Activated CD8-positive, alpha-beta memory T cell treated with anti-CD3 and anti-CD28 coated beads, Interleukin-2, amount 50 U/mL, for 48 hours (primary cell): ENCODE measurements at places on chromosomes 2 and 18.

GRCh38 chr2:236745420-236746210 lies 176.0 kb downstream of the ACKR3 start:
- no peak for DNase-seq

DNA sequence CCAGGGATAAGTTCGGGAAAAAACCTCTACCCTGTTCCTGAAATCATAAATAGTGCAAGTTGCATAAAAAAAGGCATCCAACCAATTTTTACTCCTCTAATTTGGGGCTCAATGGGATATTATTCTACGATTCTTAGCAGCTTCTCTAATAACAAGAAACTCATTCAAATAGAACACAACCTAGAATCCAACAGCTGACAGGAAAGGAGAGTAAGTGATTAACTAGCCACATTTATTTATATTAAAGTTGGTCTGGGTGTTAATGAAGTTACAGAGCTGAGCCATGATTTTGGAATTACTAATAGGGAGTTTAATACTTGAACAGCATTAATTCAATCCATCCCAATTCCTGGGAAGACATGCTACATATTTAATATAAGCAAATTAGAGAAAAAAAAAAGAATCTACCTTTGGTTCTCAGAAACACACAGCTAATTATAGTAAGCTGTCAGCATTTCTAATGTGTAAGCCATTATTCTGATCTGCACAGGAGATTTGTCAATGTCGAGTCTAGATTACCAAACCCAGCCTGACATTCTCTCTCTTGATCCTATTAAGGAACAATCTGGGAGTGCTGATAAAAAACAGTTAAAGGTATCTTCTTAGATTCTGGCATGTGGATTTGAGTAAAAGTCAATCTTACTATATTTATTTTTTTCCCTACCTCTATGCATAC lies 267.7 kb downstream of the NBAS start:
- no peak for DNase-seq

DNA sequence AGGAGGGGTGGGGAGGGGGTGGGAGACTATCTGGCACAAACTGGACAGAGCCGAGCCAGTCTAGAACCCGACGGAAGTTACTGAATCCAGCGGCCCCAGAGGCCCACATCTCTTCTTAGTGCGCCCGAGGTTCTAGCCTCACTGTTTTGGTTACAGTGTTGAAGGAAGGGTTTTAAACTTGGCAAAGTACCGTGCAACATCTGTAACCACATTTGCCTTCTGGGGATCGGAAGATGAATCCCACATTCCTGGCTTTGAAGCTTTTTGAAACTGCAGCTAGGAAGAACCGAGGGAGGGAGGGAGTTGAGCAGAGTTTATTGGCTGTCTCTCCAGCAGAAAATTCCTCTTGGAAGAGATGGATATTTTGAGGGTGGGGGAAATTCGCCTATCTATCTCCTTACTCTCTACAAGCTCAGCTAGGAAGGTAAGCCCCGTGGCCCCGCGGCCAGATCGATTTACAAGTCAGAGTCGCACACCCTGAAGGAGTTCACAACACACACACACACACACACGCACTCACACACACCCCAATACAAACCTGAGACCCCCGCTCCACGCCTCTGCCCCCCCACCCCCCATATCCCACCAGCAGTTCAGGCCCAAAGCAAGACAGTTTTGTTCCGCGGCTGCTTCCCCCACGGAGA lies 1.0 kb downstream of the ACVR1 start:
- DNase-seq, result no peak

GRCh38 chr2:172467382-172467781 lies 40.0 kb downstream of the ITGA6 start:
- DNase-seq, result no peak

- DNase-seq, result no peak
These were observed 187.0 kb downstream of the HAUS1 start for GRCh38 chr18:46291149-46291548.

DNA sequence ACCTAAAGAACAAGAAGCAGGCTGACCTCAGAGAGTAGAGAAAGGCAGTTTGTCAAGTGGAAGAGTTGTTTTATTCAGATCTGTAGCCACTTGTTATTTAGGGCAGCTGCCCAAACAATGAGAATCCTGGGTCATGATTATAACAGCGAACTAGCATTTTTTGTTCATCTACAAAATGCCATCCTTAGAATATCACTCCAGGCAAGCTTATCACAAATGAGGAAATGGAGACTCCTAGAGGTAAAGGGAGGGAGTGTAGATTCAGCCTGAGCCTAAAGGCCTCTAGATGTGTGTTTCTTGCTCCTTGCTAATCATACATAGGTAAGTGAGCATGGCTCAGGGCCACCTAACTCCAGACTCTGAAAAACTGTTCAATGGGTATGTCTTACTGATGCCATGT lies 126.1 kb downstream of the HNMT start:
- DNase-seq, result no peak

DNA sequence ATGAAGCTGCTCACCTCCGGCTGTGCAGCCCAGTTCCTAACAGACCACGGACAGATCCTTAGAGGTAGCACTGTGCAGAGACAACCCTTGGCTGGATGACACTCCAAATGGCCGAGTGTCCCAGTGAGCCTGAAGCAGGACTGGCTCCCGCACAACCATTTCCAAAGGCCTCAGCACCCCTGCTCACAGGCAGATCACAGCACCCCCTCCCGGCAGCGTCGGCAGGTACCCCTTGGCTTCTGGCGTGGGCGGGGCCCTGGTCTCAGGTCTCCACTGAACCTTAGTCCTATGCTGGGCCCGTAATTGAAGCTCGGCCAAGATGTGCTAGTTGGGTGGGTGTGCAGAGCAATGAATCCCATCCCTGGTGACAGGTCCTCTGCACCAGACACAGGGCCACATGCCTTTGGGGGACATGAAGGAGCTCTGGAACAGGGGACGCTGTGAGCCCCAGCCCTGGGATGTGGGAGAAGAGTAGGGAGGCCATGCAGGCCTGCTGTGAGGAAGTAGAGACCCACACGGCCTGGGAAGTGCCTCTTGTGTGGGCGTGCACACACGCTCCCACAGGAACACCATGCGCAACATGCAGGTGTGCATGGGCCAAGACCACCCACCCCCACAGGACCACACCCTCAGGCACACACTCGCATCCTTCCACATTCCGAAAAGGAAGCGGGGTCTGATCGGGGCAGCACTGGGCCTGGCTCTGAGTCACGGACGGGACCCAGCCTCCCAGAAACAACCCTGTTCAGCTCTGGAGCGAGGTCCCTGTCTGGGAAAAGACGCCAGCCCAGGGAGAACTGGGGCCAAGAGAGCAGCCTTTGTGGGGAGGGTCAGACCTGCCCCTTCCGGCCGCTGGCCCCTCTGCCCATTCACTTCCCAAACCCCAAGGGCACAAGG lies 2.8 kb downstream of the DUSP2 start:
- peak; percentile 94 for DNase-seq

- DNase-seq, result no peak
These were observed 114.8 kb upstream of the SLC38A11 start for GRCh38 chr2:165070076-165070475.

DNA sequence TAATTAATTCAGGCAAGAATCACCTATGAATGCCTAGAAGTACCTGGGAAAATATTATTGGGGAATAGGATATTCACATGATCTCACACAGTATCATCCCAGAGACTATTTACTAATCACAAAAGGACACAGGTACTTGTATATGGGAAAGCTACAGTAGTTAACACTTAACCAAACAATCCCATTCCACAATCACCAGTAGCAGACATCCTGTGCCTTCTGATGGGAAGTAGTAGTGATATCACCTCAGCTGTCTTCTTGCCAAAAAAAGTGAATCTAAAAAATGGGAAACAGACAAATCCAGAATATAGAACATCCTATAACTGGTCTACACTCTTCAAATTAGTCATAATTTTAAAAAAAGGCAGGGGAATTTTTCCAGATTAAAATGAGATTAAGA lies 75.6 kb upstream of the CCDC150 start:
- DNase-seq, result no peak
